Natural killer cell (primary cell): ENCODE measurements at places on chromosomes 13 and 19. TPM values are rescaled to one million over a fixed set of nuclear protein-coding genes. Genes with fewer than 3 reads are reported as not detected.
A peak's percentile ranks its signal among the peaks of the same experiment; 100 is the strongest.

PEAK3 gene
- 8.4 TPM for total RNA-seq

FXYD1 gene
- total RNA-seq: not detected

SMAD9 gene
- not detected for total RNA-seq

SIGLEC7 gene
- total RNA-seq: 49.5 TPM

PTGIR gene
- 1.4 TPM for total RNA-seq

DNA sequence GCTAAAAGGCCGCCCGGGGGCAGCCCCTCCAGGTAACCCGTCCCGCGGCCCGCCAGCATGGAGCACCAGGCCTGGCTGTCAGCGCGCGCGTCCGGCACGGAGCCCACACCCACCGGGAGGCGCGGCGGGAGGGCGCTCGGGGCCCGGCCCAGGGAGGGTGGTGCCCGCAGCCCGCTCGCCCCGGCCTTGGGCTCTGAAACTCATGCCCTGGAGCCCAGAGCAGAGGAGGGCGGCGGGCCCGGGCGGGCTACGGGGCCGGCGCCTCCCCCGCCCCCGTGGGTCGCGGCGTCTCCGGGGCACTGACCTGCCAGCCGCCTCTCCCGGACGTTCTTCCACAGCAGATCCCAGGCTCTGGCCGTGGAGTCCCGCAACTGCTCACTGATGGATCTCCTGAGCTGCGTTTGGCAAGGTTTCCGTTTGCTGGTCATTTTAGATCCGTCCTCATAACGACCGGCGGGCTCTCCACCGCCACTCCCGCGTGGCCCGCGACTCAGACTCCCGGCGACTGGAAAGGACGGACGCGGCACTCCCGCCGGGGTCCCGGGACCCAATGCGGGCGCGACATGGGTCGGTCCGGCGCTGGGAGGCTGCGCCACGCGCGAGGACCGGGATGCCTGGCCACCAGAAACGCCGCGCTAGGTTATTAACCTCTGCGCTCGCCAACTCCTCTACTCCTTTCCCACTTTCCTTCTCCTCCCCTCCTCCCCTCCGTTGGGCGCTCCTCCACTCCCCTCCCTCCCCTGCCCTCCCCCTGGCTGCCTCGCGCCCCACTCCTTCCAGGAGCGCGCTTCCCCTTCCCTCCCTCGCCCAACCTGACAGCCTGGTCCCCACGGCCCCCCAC lies 64.7 kb upstream of the STARD13 start:
- no peaks in the 10 kb centered on the region for H3K36me3 ChIP-seq
- no peaks in the 10 kb centered on the region for H3K4me1 ChIP-seq
- DNase-seq: no peak
- peaks cover 3% of the 10 kb centered on the region for H3K27me3 ChIP-seq

- no peak for DNase-seq
- no peak overlapping the region for H3K27ac ChIP-seq
- H3K27me3 ChIP-seq: no peaks in the 10 kb centered on the region
- no peaks in the 10 kb centered on the region for H3K36me3 ChIP-seq
Measured at GRCh38 chr13:97435323-97435722, 1.4 kb downstream of the RAP2A start.

GRCh38 chr13:27728271-27728670 lies 64.0 kb upstream of the GSX1 start:
- H3K4me3 ChIP-seq: no peak overlapping the region
- no peaks in the 10 kb centered on the region for H3K27me3 ChIP-seq
- peaks cover 11% of the 10 kb centered on the region for H3K4me1 ChIP-seq
- H3K27ac ChIP-seq: no peak overlapping the region
- H3K36me3 ChIP-seq: no peaks in the 10 kb centered on the region
- no peak for DNase-seq

DNA sequence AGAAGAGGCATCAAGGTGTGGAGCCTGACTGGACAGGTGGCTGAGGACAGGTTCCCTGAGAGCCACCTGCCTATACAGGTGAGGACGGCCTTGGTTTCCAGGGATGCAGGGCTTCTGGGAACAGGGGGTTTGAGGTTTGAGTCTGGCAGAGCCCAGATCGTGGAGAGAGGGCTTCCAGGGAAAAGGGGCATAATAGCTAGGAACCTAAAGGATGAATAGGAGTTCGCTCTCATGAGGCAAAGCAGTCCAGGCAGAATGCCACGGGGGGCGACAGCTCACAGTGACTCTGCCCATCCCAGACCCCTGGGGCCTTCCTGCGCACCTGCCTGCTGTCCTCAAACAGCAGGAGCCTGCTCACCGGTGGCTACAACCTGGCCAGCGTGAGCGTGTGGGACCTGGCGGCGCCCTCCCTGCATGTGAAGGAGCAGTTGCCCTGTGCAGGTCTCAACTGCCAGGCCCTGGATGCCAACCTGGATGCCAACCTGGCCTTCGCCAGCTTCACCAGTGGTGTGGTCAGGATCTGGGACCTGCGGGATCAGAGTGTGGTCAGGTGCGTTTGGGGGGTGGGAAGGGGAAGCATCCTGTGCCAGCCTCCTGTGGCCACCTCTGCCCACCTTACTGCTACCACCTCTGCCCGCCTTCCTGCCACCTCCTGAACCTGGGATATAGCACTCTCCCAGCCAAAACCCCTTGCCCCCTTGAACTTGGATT lies 12.0 kb downstream of the TLE6 start:
- no peak overlapping the region for H3K4me3 ChIP-seq
- DNase-seq: no peak
- no peaks in the 10 kb centered on the region for H3K27me3 ChIP-seq
- no peaks in the 10 kb centered on the region for H3K4me1 ChIP-seq
- H3K36me3 ChIP-seq: no peaks in the 10 kb centered on the region

- H3K4me1 ChIP-seq: no peaks in the 10 kb centered on the region
- no peaks in the 10 kb centered on the region for H3K27me3 ChIP-seq
- no peak overlapping the region for H3K4me3 ChIP-seq
- no peak for DNase-seq
Measured at GRCh38 chr13:49683489-49683888, 7.8 kb downstream of the EBPL start.

GRCh38 chr13:112117258-112117954 lies 50.5 kb downstream of the SOX1 start:
- no peak overlapping the region for H3K4me3 ChIP-seq
- H3K27ac ChIP-seq: no peak overlapping the region
- DNase-seq: no peak
- H3K36me3 ChIP-seq: no peaks in the 10 kb centered on the region

DNA sequence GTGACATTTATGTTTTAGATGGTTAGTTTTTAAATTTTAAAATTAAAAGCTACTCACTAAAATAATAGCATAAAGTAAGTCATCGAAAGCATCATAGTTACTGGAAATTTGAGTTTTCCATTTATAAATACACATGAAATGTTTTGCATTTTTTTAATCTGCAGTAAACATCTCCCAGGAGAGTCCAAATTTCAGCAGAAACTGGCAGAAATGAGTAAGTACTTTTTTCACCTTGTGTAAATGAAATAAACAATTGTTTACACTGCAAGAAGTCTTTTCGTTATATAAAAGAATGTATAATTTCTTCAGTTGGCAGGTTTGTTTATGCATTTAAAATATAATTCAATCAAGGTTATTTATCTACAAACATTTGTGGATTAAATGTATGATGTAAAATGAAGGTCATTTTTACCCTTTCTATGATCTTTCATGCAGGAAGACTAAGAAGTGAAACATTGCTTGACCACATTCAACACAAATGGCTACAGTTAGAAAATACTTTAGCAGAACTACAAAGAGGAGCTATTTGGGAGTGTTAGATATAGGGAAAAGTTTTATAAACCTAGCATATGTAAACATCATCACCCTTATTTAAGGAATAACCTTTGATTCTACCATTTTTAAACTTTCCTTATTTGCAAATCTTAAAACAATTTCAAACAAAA lies 55.6 kb downstream of the RCBTB2 start:
- no peaks in the 10 kb centered on the region for H3K4me1 ChIP-seq
- peaks cover 22% of the 10 kb centered on the region for H3K36me3 ChIP-seq
- no peaks in the 10 kb centered on the region for H3K27me3 ChIP-seq
- DNase-seq: no peak
- no peak overlapping the region for H3K4me3 ChIP-seq

DNA sequence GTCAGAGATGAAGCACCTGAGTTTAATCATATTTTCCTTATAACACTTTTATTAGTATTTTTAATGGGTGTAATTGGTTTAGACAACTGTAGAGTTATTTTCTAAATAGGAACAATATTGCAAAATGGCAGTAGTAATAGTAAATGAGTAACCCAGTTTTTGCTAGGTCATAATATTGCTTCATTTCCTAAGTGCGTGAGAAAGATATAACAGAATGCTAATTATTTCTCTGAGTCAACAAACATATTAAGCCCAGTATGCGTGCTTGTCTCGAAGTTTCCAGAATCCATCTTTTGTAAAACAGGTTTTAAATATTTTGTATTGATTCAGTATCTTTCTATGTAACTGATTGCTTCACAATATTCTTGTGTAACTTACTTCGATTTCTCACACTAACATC lies 315.3 kb downstream of the MYO16 start:
- H3K4me3 ChIP-seq: no peak overlapping the region
- DNase-seq: no peak
- H3K27ac ChIP-seq: no peak overlapping the region
- no peaks in the 10 kb centered on the region for H3K36me3 ChIP-seq
- H3K4me1 ChIP-seq: no peaks in the 10 kb centered on the region
- no peaks in the 10 kb centered on the region for H3K27me3 ChIP-seq

DNA sequence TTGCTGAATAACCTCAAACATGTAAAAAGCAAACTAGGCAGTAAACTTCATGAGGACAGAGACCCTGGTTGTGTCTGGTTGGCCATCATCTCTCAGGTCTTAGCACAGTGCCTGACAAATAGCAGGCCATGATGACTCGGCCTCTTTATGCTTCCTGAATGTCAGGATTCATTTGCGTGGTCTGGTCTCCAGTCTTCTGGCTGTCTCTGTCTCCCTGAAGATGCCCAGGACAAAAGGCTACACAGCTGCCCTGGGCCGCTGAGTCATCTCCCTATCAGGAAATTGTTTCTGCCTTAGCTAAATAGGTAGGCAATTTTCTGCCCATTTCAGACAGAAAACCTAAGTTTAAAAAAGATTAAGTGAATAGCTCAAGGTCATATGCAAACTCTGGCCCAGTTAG lies 84.1 kb upstream of the FNDC3A start:
- H3K4me3 ChIP-seq: no peak overlapping the region
- no peak overlapping the region for H3K27ac ChIP-seq
- no peaks in the 10 kb centered on the region for H3K36me3 ChIP-seq
- no peaks in the 10 kb centered on the region for H3K4me1 ChIP-seq

DNA sequence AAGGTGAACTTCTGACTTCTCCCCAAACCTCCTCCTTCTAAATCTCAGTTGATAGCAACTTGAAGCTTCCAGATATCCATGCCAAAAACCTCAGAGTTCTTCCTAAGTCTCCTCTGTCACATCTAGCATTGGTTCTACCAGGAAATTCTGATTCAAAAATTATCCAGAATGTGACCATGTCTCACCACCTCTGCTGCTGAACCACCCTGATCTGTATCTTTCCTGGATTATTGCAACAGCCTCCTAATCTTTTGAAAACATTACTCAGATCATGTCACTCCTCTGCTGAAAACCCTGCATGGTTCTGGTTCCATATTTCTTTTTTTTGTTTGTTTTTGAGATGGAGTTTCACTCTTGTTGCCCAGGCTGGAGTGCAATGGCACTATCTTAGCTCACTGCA lies 78.7 kb upstream of the TNFSF11 start:
- no peaks in the 10 kb centered on the region for H3K36me3 ChIP-seq
- no peak overlapping the region for H3K4me3 ChIP-seq
- no peaks in the 10 kb centered on the region for H3K27me3 ChIP-seq
- H3K27ac ChIP-seq: no peak overlapping the region
- no peak for DNase-seq

DNA sequence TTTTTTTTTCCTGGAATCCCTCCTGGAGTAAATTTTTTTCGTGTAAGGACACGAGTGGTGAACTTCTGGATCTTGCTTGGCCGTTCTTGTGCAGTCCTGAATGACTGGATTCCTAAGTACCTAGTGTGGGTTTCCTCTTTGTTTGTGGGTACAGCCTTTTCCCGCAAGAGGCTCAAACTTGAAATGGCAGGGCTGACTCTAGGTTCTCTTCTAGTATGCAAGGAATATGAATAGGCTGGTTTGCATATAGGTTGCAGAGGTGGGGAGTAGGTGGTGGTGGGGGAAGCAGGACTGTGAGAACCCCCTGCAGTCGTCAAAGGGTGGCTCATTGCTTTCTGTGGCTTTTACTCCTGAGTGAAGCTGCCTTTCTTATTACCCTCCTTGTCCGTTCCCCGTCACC lies 13.6 kb downstream of the UBAC2 start:
- H3K4me1 ChIP-seq: peaks cover 50% of the 10 kb centered on the region
- DNase-seq: peak; percentile 60
- H3K27me3 ChIP-seq: no peaks in the 10 kb centered on the region
- H3K36me3 ChIP-seq: peaks cover under 1% of the 10 kb centered on the region
- peak overlapping the region; percentile 68 for H3K27ac ChIP-seq

GRCh38 chr13:24228852-24229458 lies 68.4 kb downstream of the SPATA13 start:
- H3K36me3 ChIP-seq: no peaks in the 10 kb centered on the region
- no peak for DNase-seq
- no peaks in the 10 kb centered on the region for H3K27me3 ChIP-seq
- peaks cover 47% of the 10 kb centered on the region for H3K4me1 ChIP-seq
- no peak overlapping the region for H3K27ac ChIP-seq
- H3K4me3 ChIP-seq: no peak overlapping the region

DNA sequence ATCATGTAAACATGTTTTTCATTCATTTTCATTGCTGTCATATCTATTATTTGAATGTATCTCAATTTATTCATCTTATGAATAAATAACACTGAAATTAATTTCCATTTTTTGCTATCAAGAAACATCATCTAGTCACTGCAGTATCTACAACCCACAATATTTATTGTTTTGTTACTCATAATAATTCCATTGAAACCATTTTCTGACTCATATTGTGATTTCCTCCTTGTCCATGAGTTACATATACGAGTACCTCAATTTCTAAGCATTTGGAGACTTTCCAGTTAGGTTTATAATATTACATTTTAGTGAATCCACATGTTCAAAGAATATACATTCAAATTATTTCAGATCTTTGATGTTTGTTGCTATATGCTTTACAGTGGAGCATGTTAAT lies 1524.0 kb downstream of the SLITRK1 start:
- H3K4me3 ChIP-seq: no peak overlapping the region
- H3K4me1 ChIP-seq: no peaks in the 10 kb centered on the region
- H3K36me3 ChIP-seq: no peaks in the 10 kb centered on the region
- no peaks in the 10 kb centered on the region for H3K27me3 ChIP-seq

DNA sequence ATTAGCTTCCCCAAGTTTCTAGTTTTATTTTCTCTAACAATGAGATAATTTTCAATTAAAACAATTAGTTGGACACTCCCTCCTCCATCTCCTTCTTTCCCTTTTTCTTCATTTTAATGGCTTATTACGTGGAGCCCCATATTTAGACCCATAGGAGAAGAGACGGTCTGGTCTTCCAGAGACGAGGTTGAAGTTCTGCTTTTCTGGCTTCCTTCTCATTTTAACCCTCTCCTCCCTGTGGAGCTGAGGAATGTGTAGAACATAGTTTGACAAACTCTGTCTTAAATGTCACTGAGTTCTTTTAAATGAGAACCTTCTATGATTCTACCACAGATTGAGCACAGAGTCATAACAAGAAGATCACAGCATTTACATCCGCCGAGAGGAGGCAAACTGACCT lies 86.8 kb downstream of the EDNRB start:
- H3K27ac ChIP-seq: no peak overlapping the region
- H3K4me1 ChIP-seq: no peaks in the 10 kb centered on the region
- no peaks in the 10 kb centered on the region for H3K36me3 ChIP-seq
- no peak for DNase-seq
- no peak overlapping the region for H3K4me3 ChIP-seq
